ENCODE measurements at places on chromosomes 2 and 18. TPM values are rescaled to one million over a fixed set of nuclear protein-coding genes. Genes with fewer than 3 reads are reported as not detected.

Gene MERTK
- 37.3 TPM for total RNA-seq

Gene CAPN14
- 0.23 TPM for total RNA-seq

Gene GPR39
- total RNA-seq = 0.20 TPM

Gene UGT1A4
- not detected for total RNA-seq

Gene ADAM23
- 38.5 TPM for total RNA-seq

Gene C2orf78
- not detected for total RNA-seq

Gene SEPTIN10
- 105 TPM for total RNA-seq

Gene ESPNL
- total RNA-seq = not detected

DNA sequence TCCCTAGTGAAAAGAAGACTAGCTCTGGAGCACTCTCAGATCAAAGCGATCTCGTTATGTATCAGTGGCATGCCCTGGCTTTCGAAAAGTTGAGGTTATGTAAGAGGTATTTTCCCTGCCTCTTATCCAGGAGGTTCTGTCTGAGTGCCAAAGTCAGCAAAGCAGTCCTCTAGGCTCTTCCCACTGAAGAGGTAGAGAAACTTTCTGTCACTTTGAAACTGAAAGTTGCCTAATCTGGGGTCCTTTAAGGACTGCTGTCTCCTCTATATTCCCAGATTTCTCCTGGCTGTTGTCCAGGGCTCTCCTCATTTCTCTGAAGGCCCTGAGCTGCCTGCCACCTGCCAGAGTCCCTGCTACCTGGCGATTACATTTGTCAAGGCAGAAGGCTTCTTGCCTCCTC is 96.3 kb downstream of the B3GNT2 start:
- DNase-seq = no peak

GRCh38 chr18:36114251-36114650 is 14.9 kb downstream of the SLC39A6 start:
- DNase-seq = no peak

GRCh38 chr18:9380621-9381395 is 46.2 kb downstream of the TWSG1 start:
- no peak for DNase-seq

DNA sequence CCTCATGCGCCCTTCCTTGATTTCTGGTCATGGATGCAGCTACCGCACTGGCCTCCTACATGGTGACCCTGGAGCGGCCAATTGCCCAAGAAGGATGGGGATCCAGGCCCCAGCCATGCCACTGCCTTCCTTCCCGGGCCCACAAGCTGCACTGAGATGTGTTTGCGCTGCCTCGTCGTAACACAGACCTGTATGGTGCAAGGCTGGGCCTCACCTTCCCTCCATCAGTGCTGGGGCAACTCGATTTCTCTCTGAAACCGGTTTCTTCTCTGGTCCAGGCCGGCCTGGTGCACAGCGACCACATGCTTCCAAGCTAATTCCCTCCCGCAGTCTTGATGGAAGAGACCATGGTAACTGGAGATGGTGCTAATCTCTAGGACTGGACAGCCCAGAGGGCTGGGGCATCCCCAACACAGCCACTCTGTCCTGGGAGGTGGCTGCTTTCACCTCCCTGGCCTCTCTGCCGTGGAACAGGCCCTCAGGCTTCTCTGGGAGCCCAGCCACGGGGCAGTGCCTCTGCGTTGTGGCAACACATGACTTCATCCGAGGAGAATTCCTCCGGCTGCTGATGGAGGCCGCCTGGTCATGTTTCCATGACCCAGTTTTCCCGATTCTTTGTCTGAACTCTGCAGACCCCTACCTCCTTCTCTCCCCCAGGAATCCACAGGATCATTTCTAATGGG is 184.2 kb downstream of the GLI2 start:
- no peak for DNase-seq

GRCh38 chr2:1743396-1744150 is 742 bp downstream of the PXDN start:
- peak; percentile 37 for DNase-seq

DNA sequence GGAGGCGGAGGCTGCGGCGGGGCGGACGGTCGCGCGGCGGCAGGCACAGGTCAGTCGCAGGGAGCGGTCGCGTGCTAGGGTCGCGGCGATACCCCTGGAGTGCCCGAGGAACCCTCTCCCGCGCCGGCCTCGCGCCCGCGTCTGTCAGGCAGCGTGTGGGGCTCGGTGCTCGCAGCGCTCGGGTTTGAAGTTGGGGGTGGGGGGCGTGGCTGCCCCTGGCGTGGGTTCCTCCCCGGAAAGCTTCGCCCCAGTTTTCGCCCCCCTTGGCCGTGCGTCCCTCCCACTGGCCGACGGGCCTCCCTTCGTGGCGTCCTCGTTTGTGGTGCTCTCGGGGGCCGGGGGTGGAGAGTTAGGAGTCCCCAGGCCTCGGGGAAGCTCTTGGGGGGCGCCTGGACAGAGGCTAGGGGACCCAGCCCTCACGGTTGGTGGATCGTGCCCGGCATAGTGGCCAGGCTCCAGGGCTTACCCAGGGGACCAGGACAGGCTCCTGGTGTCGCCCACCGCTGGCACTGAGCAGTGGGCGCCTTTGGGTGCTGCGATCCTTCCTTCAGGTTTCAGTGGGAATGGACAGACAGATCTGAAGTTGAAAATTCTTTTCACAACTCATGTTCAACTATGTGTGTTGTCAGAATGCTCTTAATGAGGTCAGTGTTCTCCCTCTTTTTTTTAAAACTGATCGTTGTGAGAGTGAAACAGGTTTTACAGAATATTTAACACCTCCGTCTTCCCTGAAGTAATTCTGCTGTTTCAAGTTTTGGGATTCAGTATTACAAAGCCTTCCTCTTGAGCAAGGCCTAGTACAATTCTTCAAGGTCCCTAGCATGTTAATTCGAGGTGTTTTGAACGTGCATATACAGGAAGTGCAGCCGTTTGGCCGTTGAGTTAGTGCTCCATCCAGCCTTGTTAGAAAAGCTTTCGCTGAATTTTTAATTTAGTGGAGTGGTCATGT is 604 bp downstream of the RALBP1 start:
- DNase-seq = peak; percentile 64

GRCh38 chr2:136116151-136116812 is 1.7 kb downstream of the CXCR4 start:
- DNase-seq = no peak

- DNase-seq = peak; percentile 61
Measured at GRCh38 chr2:75464348-75464946, 96.3 kb downstream of the EVA1A start.

DNA sequence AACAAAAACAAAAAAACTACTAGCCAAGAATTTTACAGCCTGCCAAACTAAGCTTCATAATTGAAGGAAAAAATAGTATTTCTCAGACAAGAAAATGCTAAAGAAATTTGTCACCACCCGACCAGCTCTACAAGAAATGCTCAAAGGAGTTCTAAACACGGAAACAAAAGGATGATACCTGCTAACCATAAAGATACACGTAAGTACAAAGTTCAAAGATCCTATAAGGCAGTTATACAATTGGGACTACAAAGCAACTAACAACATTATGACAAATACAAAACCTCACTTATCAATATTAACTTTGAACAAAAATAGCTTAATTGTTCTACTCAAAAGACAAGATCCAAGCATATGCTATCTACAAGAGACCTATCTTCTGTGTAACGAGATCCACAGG is 64.6 kb downstream of the TRAPPC8 start:
- DNase-seq = no peak

GRCh38 chr18:44899832-44900231 is 219.1 kb downstream of the SETBP1 start:
- no peak for DNase-seq

DNA sequence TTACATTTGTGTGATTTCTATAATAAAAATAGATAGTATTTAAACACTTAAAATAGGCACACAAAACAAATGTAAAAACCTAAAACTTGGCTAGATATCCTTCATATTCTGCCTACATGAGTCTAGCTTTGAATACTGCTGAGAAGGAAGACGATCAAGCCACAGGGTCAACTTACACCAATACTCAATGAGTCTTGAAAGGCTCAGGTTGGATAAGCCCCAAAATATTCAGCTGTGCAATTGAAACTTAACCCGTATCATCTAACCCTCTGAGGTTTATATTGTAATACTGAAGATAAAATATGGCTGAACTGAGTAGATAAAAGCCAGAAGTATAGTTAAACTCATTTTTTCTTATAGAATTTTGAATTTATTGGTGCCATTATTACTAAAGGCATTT is 313.0 kb upstream of the NRXN1 start:
- no peak for DNase-seq

GRCh38 chr2:230106771-230107170 is 38.0 kb upstream of the SLC16A14 start:
- DNase-seq = no peak

DNA sequence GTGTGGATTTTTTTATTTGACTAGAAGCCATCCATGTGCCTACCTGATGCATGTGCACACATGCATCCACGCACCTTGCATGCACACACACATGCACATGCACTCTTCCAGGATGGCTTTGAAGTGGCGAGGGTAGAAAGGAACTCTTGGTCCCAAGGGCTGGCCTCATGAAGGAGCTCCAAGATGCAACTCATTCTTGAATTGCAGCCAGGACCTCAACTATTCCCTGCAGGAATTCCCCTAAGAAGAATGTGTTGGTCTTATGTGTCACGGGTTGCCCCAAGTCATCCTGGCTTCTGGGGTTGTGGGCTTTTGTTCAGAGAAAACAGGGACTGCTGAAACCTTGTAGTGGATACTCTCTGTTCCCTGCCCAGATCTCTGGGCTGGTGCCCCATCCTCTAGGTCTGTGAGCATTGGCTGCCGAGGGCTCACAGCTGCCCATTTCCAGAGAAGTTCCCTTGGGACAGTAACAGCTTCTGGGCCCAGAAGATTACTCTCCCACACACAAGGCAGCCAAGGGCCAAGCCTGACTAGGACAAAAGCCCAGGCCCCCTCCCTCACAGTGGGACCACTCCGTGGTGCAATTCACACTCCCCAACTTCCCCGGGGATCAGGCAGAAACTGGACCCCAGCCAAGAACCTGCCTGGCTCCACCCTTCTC is 137.6 kb downstream of the COPS8 start:
- DNase-seq = peak; percentile 12

DNA sequence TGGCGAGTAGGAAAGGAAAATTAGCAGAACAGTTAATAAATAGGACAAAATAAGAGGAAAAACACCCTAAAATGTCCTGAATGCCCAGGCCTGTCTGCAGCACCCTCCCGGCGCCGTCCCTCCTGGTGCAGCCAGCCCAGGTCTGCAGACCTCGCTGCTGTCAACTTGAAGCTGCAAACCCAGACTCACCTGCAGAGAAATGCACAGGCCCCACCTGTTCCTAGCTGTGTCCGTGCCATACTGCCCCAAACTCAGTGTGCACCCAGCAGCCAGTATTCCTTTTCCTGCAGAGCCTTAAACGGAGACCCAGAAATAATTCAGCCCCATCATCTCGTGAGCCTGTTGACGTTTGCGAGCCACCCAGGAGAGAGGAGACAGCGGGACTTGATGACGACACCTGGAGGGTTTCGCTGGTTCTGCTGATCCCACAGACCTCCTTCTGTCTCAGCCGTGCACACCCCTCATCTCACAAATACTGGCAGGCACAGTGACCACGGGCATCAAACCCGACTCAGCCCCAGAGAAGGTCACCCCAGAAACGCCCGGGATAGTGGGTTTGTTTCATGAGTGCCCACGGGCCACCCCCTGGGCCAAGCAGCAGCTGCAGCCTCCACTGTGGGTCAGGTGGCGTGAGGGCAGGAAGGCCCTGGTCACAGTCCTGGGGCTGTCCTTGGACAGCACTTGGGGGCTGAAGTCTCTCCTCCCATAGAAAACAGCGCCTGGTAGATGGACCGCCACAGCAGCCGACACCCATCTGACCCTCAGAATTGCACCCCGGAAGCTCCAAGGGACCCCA is 239.5 kb upstream of the SALL3 start:
- DNase-seq = no peak

DNA sequence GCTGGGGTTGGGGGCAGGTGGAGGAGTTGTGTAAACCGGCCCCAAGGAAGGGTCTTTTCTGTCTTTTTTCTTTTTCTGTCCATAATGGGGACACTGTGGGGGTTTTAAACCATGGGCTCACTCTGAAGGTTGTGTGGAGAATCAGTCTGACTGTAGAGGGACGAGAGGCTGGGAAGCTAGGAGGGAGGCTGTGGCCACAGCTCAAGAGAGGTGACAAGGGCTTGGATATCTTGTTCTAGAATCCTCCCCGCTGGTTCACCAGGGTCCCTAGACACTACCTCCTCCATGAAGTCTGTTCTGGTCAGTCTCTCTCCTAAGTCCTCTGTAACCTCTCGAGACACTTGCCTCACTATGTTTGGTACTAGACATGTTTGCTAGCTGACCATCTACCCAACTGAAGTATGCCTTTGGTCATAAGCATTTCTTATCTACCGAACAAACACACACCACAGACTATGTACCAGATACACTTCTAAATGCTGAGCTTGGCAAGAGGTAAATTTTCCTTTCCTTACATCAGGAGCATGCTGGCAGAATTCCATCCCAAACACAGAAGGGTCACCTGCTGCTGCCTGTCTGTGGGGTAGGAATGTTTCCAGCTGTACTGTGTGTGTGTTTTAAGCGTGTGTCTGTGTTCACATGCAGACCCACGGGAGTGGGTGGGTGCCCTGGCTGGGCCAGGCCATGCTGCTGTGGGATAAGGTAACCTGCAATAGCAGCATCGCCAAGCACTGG is 69.6 kb upstream of the MGAT4A start:
- peak; percentile 68 for DNase-seq

DNA sequence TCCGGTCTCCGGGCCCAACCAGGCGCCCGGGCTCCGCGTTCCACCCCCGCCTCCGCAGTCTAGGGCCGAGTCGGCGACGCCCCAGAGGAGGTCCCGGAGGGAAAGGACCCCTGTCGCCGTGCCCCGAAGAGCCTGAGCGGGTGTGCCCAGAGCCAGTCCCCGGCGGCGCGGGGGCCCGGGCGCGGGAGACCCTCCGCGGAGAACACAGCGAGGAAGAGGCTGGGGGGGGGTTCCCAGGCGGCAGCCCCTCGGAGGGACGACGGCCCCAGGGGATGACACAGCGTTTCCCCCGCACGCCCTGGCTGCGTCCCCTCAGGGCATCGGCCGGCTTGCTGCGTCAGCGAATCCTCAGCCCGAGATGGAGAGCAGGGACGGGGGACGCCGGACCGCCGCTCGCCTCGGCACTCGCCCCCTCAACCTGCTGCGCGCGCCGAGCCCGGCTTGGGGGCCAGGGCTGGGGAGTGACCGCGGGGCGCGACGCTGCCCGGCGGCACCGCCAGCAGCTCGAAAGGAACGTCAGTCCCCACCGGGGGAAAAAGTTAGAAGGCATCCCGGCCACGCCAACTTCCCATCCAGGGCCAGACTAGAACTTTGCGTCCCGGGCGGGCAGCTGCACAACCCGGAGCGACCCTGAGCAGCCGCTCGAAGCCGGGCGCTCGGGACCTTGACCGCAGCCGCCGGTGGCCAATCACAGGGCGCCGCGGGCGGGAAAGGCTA is 711 bp downstream of the SFXN5 start:
- peak; percentile 97 for DNase-seq

DNA sequence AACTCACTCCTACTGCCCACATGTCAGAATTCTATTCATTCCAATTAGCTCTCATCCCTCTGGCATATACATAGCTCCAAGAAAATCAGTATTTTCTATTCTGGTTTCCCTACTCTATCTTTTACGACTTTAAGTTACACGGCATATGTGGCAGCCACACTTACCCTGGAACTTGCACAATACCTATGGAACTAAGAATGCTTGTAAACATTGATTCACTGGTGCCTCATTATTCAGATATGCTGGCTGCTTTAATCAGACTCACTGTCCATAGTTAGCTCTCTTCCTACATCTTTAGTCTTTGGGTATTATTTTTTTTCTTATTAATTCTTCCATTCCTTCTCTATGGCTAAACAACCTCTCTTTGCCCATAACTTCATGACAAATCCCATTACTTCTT is 1519.9 kb upstream of the ACVR2A start:
- no peak for DNase-seq

GRCh38 chr2:218357236-218358177 is 850 bp downstream of the CATIP start:
- DNase-seq = no peak

Data from endothelial cell of umbilical vein (primary cell).